ENCODE measurements at places on chromosomes 16 and 17. TPM values are rescaled to one million over a fixed set of nuclear protein-coding genes. Genes with fewer than 3 reads are reported as not detected.
A peak's percentile ranks its signal among the peaks of the same experiment; 100 is the strongest.

- H3K27me3 ChIP-seq = no peaks in the 10 kb centered on the region
- H3K27ac ChIP-seq = no peak overlapping the region
- H3K36me3 ChIP-seq = no peaks in the 10 kb centered on the region
- DNase-seq = no peak
- peaks cover 72% of the 10 kb centered on the region for H3K4me1 ChIP-seq
Observed at GRCh38 chr17:75356260-75356937, 49.1 kb downstream of the GRB2 start.

CD300LF gene
- polyA plus RNA-seq = 4.2 TPM

OGFOD1 gene
- 96.7 TPM for polyA plus RNA-seq

CNGB1 gene
- polyA plus RNA-seq = not detected

DNA sequence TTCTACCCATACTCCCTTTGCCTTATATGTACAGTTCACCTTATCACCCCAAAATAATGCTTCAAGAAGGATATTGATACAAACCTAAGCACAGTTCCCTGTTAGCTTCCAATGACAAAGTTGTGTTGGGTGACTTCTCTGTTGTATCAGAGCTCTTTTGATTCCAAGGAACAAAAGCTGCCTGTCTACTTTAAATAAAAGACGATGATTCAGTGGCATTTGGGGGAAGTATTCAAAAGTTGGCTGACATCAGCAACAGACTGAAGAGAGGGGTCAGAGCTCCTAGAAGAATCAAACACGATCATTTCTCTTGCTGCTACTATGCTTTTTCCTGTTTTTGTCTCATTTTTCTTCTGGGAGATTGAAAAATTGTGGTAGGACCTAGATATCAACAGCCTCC is 69.4 kb upstream of the CA10 start:
- no peak for DNase-seq
- no peak overlapping the region for H3K27ac ChIP-seq
- H3K4me1 ChIP-seq = no peaks in the 10 kb centered on the region

FTSJ3 gene
- 19.0 TPM for polyA plus RNA-seq

- no peaks in the 10 kb centered on the region for H3K4me1 ChIP-seq
- no peaks in the 10 kb centered on the region for H3K27me3 ChIP-seq
- H3K27ac ChIP-seq = no peak overlapping the region
- H3K36me3 ChIP-seq = no peaks in the 10 kb centered on the region
- no peak for DNase-seq
- no peak overlapping the region for H3K4me3 ChIP-seq
Observed at GRCh38 chr17:41009301-41009760, 403 bp upstream of the KRTAP3-1 start.

DNA sequence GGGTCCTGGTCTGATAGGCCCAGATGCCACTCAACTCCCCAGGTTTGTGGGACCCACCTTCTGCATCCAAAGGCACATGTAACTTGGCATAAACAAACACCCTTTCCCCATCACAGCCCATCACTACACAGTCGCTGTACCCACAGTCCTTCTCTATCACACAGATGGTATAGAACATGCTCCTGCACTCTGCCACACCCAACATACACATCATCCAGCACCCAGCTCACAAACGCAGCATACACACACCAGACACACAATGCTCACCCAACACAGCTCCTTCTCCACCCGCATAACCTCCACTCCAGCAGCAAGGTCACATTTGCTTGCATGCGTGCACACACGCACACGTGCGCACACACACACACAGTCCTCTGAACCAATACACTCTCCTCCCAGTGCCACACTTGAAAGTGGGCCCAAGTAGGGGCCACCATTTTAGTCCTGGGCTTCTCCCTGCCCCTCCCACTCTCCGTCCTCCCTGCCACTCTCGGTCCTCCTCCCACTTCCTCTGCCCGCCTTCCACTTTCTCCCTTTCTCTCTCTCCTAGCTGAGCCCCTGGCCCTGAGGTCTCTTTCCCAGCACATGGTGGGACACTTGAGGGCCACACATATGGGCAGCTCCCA is 8.5 kb upstream of the TMEM92 start:
- DNase-seq = no peak
- no peak overlapping the region for H3K4me3 ChIP-seq
- H3K36me3 ChIP-seq = no peaks in the 10 kb centered on the region
- H3K27me3 ChIP-seq = peaks cover 2% of the 10 kb centered on the region
- H3K4me1 ChIP-seq = no peaks in the 10 kb centered on the region
- H3K27ac ChIP-seq = no peak overlapping the region

DNA sequence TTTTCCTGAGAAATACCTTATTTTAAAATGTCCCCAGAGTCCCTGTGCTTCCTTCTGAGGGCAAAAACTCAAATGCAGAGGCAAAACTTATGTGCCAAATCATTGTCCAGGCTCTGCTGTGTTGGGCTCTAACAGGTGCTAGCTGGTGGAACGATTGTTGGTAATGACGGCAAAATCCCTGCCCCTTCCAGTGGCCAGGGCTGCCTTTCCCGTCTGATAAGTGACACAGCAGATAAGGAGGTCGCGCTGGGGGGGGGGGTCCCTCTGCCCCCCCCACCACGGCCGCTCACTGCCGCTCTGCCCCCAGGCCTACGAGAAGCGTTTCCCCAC is 29.1 kb downstream of the SEC14L5 start:
- H3K4me3 ChIP-seq = no peak overlapping the region
- H3K27me3 ChIP-seq = peaks cover 15% of the 10 kb centered on the region
- H3K36me3 ChIP-seq = no peaks in the 10 kb centered on the region
- H3K4me1 ChIP-seq = peaks cover 2% of the 10 kb centered on the region
- no peak for DNase-seq

DNA sequence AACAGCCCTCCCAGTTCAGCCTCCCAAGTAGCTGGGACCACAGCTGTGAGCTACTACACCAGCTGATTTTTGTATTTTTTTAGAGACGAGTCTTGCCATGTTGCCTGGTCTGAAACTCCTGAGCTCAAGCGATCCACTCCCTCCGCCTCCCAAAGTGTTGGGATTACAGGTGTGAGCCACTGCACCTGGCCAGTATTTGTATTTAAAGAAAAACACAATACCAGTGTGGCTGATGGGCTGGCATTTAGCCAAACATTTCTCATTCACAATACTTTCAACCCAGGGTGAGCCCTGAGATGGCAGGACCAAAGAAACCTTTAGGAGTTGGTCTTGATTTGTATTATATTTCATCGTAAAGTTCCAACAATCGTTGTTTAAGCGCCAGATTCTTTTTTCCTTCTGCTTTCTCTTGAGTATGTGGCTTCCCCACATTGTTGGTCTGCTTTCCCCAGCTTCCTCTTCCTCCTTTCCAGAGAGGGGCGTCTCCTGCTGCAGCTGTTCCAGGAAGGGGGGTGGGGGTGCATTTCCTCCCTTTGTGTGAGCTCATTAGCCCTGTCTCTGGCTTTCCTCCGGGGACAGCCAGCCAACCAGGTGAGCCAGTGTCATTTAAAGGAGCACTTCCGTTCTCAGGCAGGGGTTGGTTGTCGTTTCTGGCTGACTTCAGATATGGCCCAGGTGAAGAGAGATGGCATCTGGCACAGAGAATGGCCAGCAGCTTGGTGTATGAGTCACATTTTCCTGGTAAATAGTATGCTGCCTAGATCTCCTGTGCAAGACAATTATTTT is 79.9 kb downstream of the GPRC5B start:
- no peak for DNase-seq
- H3K27ac ChIP-seq = no peak overlapping the region
- H3K4me3 ChIP-seq = peak overlapping the region; percentile 33
- H3K4me1 ChIP-seq = peaks cover 9% of the 10 kb centered on the region
- no peaks in the 10 kb centered on the region for H3K36me3 ChIP-seq
- H3K27me3 ChIP-seq = peaks cover 2% of the 10 kb centered on the region

- no peak for DNase-seq
- H3K4me1 ChIP-seq = no peaks in the 10 kb centered on the region
- H3K27ac ChIP-seq = no peak overlapping the region
- H3K27me3 ChIP-seq = no peaks in the 10 kb centered on the region
Observed at GRCh38 chr16:81997738-81998137, 13.5 kb downstream of the SDR42E1 start.

Measured in immature natural killer cell (primary cell).